ENCODE measurements at places on chromosomes 2 and 18.

DNA sequence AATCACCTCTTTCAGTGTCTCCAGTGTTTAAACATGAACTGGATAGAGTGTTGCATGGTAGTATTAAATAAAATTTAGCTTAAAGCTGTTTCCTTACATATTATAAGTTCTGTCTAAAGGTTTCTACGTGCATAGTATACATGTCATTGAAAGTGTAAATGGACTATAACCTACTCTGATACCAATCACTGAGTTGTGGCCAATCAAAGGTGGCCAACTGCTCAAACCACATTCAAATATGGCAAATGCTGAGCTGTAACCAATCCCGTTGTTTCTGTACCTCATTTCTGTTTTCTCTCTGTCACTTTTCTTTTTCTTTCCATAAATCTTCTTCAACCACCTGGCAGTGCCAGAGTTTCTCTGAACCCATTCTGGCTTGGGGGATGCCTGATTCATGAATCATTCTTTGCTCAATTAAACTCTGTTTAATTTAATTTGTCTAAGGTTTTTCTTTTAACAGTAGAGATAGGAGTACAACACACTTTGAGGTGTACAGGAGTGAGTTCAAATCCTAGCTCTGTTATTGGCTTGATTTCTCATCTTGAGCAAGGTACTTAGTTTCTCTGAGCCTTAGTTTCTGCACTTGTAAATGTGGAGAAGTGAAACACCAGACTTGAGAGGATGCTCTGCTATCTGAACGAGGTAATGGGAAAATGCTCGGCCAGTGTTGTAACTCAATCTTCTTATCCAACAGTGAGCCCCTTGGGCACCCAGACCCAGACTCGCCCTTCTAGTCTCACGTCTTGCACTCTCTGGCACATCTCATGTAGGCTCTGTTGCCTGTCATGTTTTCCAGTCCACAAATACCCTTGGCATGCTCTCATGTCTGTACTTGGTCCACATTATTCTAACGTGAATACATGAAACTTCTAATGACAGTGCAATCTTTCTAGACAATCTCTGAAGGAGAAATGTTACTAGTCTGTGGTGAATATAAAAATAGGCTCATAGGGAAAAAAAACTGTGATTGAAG is 228.0 kb downstream of the PIK3C3 start:
- no peak for DNase-seq

DNA sequence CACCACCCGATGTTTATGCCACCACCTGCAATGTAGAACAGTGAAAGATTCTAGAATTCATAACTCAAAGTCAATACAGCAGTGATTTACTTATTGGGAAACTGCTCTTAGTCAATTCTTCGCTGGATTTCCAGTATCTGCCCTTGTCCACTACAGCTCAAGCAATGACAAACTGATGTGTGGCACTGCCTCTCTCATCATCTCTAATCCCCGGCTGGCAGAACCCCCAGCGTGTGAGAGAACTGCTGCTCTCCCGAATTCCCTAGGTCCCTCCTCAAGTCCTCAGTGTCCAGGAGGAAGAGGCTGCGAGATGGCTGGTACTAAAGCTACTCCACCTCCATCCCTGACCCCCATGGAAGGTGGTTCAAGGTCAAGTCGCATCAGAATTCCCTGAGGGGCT is 1.6 kb downstream of the TXNL4A start:
- DNase-seq = no peak

DNA sequence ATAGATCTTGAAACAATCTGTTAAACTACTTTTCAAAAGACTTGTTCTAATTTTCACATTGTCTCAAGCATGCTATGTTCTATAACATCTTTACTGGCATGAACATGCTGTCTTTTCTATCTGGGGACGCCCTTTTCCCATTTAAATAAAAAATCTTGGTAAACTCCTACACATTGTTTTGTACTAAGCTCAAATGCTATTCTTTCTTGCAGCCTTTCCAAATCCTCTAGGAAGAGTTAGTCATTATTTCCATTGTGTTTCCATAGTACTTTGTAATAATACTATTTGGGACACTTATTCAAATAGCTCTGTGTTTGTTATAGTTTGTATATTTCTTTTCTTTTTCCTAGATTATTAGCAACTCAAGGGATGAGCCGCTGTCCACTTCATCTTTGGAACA is 828.6 kb upstream of the FSHR start:
- DNase-seq = no peak

- DNase-seq = no peak
Measured at GRCh38 chr18:66872277-66872676, 268.4 kb upstream of the CDH19 start.

GRCh38 chr2:232456296-232457120 is 555 bp downstream of the ALPI start:
- DNase-seq = no peak

GRCh38 chr2:157894694-157895435 is 18.7 kb upstream of the ACVR1 start:
- no peak for DNase-seq

DNA sequence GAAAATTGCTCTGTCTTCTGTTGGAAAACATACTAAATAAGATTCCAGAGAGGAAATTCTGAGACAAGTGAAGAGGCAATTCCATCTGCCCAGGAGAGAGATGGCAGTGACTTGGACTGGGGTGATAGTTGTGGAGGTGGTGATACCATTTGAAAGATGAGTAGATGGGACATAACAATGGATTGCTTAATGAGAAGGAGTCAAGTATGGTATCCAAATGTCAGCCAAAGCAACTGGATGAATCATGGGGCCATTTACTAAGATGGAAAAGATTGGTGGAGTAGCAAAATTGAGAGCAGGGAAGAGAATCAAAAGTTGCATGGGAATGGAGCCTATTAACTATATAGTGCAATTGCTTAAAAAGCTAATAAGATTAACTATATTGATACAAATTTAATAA is 222.1 kb downstream of the ETAA1 start:
- DNase-seq = no peak

DNA sequence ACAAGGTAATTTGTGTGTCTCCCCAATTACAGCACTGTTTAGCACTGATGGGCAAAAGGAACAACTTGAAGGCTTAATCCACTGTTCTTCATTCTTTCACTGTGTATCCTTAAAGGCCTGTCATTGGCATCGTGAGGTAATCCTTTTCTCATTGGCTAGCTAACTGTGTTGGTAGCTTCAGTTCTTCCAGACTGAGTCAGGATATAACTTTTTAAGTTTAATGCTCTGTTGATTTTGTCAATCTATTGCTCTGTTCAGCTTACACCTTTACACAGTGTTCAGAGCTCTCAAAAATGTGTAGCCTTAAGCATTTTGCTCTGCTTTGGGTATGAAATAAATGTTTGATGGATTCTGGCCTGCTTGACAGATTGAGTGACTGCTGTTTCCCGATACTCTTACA is 148.2 kb downstream of the KIAA1328 start:
- no peak for DNase-seq

GRCh38 chr2:88141952-88142351 is 14.1 kb upstream of the FABP1 start:
- DNase-seq = no peak

DNA sequence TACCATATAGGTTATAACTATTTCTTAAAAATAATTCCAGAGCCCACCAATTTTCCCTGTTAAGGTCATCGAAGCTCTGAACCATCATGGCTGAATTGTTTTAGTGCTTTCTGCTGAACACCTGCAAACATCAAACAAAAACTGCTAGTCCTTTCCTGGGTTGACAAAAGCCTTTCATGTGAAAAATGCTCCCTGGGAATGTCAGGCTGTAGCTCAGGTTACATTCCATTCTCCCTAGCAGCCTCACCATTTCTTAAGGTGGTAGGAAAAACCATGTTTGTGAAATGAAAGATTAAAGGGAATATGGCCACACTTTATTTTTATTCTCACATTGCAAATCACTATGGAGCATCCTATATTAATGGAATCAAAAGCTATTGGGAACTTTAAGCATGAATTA is 5.7 kb downstream of the TCF4 start:
- no peak for DNase-seq

GRCh38 chr18:70387027-70387426 is 98.2 kb downstream of the SOCS6 start:
- no peak for DNase-seq

DNA sequence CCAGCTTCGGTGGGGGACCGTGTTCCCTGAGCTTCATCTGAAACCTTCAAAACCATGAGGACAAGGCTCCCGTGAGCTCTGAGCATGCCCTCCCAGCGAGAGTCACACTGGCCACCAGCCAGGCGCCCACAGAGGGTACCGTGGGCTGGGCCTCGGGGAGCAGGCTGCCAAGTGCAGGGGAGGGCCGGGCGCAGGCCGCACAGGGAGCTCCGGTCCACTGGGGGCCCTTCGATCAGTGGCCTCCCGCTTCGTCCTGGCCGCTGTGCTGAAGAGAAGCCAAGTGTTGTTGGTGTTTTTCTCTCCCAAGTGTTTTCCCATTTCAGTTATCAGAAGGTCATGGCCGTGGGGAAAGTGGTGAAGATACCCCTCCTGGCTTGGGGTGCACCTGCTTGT is 144.4 kb downstream of the PTGR3 start:
- no peak for DNase-seq

GRCh38 chr2:109285244-109285651 is 156.2 kb downstream of the SH3RF3 start:
- DNase-seq = no peak

DNA sequence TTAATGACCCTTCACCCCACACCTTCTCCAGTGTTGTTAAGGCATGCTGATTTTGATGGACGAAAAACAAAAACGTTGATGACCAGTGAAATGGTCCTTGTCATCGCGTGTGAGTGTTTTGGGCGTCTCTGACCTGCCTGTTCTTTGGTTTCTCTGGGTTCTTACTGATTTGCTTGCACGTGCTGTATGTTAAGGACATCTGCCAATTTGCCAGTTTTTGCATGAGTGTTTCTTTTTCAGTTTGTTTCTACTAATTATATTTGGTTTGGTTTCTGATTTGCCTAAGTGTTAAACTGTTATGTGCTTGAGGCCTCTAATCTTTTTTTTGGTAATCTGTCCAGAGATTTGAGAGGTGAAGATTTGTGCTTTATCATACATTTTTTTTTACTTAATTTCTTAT is 14.6 kb downstream of the TRAF3IP1 start:
- DNase-seq = no peak

GRCh38 chr2:28764909-28765711 is 13.5 kb downstream of the PPP1CB start:
- no peak for DNase-seq

DNA sequence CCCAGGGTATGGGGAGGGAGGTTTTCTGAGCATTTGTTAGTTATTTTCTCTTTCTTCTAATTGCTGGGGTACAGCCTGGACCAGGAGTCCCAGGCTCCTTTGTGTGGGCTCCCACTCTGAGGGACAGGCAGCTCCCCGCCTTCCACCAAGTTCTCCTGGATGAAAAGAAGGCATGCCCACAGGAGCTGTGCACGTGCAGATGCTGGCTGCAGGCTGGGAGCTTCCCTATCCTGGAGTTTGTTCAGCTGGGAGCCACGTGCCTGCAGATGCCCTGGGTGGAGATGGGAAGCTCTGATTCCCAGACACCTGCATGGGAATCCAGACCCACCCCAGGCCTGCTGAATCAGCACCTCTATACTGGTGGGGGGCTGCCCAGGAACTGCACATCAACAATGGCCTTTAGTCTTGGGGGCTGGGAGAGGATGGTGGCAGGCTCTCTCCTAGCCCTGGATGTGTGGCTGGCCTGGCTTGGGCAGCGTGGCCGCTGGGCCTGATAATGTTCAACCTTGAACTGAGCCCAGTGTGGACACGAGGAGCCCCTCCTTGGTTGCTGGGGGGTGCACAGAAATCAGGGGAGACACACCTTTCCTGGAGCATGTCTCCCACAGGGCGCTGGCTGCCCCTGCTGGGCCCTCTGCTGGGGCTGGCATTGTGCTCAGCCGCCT is 233.6 kb upstream of the HS6ST1 start:
- no peak for DNase-seq

DNA sequence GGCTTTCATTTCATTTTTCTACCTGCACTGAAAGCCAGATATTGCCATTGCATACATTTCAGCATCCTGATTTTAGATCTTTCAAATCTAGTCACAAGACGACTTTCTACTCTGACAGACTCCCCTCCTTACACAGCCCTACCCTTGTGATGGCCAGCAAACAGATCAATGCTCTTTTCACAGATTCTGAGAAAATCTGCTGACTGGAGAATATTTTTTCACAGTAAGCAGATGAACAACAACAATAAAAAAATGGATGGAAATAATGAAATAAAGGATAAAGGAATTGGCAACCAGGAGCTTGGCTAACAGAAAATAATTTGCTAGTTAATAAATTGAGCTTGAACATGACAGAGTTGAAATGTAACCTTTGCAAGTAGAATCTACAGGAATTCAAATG is 527.2 kb downstream of the IRS1 start:
- DNase-seq = no peak

DNA sequence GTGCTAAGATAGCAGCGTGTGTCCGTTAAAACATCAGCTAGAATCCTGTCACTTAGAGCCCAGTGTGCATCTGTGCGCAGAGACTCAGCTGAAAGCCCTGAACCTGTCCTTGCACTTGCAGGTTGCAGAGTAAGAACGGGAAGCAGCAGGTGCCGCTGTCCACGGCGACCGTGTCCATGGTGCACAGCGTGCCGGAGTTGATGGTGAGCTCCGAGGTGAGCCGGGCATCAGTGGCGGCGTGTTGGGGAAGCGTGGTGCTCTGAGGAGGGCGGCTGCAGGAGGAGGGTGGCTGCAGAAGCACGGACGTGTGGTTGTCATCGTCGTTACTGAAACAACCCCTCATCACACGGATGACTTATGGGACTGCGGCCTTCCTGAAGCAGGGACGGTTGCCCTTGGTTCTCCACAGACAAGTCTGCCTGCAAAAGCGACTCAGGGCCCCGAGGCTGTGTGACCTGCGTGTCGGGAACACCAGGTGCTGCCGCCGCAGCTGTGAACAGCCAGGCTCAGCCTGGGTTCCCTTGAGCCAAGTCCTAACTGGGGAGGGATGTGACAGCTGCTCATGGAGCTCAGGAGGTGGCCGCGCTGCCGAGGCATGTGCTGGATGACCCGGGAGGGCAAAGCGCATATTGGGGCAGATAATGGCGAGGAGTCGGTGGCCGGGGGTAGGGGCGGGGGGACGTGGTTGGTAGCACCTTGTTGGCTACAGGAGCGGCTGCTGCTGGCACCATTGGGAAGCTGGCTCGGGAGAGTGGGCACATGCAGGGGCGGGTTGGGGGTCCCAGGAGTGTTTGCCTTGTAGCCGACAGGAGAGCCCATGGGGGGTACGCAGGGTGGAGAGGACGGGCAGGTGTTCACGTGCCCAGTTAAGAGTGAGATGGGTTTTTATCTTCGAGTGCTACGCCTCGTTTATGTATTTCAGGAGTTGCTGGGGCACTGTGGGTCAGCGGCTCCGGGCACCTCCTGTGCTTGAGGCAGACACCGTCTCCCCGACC is 16.6 kb downstream of the CTDP1 start:
- DNase-seq = no peak

- DNase-seq = no peak
Measured at GRCh38 chr2:31729442-31730092, 148.8 kb upstream of the SRD5A2 start.

GRCh38 chr18:37483984-37484819 is 81.4 kb downstream of the CELF4 start:
- DNase-seq = no peak

DNA sequence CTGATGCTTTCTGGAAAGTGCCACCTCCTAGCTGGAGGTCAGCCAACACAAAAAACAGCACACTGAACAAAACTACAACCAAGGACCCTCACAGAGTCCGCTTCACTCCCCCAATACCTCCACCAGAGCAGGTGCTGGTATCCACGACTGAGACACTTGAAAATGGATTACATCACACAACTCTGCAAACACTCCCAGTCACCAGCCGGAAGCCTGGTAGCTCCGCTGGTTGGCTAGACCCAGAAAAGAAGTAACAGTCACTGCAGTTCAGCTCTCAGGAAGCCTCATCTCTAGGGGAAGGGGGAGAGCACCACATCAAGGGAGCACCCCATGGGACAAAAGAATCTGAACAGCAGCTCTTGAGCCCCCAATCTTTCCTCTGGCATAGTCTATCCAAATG is 175.4 kb downstream of the LCLAT1 start:
- DNase-seq = no peak

Measured in stimulated activated CD8-positive, alpha-beta memory T cell treated with anti-CD3 and anti-CD28 coated beads, Interleukin-15, amount 100 ng/mL, for 4 hours (primary cell).